ENCODE measurements at places on chromosomes 16 and 17. TPM values are rescaled to one million over a fixed set of nuclear protein-coding genes. Genes with fewer than 3 reads are reported as not detected.

DNA sequence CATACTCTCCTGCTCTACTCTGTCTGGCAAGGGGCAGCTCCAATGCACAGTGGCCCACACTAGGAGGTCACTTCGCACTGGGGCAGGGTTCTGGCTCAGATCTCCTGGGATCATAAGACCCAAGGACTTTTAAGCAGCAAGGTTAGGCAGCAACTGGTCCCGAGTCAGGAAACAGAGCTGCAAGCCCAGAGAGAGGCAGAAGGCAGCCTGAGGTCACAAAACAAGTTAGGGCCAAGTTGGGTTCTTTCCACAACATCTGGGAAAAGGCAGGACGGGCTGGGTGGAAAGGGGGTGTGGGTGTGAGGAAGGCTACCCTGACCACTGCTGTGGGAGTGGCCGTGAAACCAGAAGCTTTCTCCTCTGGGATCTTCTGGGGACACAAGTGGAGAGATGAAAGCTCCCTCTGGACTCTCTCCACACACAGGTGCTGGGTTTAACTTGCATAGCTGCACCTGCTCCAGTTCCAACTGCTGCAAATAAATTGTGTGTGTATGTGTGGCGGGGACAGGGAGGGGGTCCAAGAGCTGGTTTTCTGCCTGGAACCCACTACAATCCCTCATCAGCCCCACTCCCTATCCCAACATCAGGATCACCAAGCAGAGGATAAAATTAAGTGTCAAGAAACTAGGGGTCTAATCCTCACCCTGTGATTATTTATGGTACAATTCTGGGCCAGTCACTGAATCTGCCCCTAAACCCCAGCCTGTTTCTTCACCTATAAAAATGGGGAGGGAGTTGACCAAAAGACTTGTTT lies 8.0 kb upstream of the TSPOAP1 start:
- no peak for DNase-seq

DNA sequence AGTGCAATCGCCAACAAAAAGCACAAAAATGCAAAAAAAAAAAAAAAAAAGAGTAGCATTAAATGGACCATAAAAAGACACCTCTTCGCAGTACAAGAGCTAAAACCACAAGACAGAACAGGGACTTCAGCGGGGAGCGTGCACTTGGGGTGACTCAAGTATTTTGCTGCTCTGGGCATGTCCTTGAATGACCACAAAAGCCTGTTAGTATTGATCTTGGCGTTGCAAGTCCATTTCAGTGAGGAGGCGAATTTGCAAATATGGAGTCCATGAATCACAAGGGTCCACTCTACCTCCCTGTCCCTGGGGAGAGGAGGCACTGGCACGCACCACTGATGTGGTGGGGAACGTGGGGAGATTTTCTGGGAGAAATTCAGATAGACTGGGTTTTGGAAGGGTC lies 78.9 kb downstream of the CNGB1 start:
- DNase-seq: no peak

Gene TBC1D3G
- polyA plus RNA-seq: not detected

Gene WNT3
- polyA plus RNA-seq: 1.4 TPM

Gene SCIMP
- not detected for polyA plus RNA-seq

Gene HBM
- not detected for polyA plus RNA-seq

- DNase-seq: no peak
Observed at GRCh38 chr16:64391063-64391600, 730.7 kb downstream of the CDH11 start.

Gene CA5A
- not detected for polyA plus RNA-seq

DNA sequence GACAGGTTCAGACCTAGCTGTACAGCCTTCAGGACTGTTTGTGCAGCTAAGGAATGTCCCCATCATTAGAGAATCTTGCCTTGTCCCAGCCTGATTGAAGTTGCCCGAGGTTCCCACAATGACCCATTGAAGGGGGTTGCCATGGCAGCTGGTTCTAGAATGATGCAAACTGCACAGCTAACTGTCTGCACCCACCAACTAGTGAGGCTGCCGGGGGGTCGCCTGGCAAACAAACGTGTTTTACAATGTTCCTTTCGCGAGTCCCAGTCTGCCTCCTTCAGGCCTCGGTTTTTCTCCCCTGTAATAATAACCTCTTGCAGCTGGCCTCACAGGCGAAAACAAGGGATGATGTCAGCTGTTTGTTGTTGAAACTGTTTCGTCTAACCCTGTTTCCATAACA lies 5.5 kb downstream of the C16orf96 start:
- no peak for DNase-seq

Gene RAB11FIP4
- polyA plus RNA-seq: 0.58 TPM

DNA sequence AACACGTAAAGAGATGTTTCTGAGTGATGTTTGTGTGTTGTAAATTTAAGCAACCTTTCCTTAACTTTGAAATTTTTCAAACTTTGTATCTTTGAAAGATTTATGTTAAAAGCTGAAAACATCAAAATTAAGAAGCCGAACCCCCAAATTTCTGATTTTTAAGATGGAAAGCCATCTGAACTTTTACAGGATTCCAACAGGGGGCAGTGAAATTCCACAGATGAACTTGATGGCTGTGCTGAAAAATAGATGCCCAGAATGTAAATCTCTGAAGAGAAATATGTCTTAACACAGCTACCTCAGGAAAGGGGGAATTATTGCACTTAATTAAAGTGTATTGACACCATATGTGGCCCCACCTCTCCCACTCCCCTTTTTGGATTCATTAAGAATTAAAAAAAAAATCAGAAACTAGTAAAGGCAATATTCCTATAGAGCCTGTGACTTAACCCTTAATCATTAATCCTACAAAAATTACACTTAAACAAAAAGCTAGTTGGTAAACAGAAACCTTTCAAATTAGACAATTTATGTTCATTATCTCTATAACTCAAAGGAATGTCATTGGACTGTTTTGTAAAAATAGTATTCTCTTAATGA lies 597.9 kb downstream of the KCNJ2 start:
- DNase-seq: peak; percentile 3

- DNase-seq: no peak
Observed at GRCh38 chr17:74042744-74043486, 160.6 kb upstream of the RPL38 start.

- DNase-seq: no peak
Observed at GRCh38 chr16:13906168-13907089, 13.5 kb upstream of the ERCC4 start.

GRCh38 chr17:21676281-21677111 lies 15.8 kb upstream of the KCNJ18 start:
- no peak for DNase-seq

GRCh38 chr16:71467810-71468209 lies 5.8 kb upstream of the ZNF23 start:
- no peak for DNase-seq

GRCh38 chr17:57946798-57947358 lies 8.3 kb downstream of the CUEDC1 start:
- DNase-seq: peak; percentile 55

DNA sequence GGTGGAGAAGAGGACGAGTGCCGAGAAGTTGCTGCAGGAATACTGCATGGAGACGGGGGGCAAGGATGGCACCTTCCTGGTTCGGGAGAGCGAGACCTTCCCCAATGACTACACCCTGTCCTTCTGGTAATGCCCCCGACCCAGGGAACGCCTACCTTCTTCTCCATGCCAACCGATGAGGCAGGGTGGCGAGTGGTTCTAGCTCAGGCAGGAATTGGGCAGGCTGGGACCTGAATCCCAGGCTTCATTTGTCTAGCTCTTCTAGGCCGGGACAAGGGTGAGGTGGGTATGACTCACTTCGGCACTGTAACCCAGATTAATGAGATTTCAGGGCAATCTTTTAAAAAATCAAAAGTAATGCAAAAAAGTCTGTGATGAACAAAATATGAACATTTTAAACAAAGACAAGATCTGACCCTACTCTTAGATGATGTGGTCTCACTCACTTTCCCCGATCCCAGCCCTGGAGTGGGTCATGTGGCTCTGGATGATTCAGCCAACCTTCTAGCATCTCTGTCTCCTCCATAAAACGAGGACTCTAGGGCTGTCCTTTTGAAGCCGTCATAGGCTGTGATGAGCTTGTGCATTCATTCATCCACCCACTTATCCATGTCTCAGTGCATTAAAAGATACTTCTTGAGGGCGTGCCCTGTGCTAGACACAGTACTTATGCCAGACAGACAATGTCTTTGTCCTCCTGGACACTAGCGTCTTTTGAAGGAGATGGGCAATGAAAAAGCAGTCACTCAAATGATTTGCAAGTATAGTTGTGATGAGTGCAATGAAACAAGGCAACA lies 102.6 kb downstream of the SDR42E1 start:
- DNase-seq: no peak

GRCh38 chr17:20997711-20998570 lies 44.9 kb downstream of the USP22 start:
- no peak for DNase-seq

Gene RMI2
- 4.7 TPM for polyA plus RNA-seq

GRCh38 chr17:18248300-18248731 lies 10.2 kb downstream of the FLII start:
- DNase-seq: peak; percentile 44

Measured in AG04450 (cell line).